RPMI7951 (cell line): ENCODE measurements at places on chromosomes 16 and 17.
A peak's percentile ranks its signal among the peaks of the same experiment; 100 is the strongest.

DNA sequence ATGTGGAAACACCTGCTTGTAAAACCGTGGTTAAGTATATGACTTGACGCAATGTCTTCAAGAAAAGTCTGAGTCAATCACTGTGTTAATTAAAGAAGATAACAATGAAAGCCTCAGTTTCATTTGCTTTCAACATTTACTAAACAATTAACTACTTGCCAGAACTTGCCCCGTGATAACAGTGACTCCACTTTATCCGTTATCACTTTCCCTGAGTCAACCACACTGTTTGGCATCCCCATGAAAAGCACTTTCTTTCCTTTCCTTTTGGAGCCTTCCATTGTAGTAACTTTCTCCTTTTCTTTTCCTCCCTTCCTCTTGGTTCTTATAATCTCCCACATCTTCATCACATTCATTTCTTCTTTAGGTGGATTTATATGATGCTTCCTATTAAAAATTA lies 435.1 kb upstream of the GOT2 start:
- no peak for DNase-seq

GRCh38 chr16:55981557-55981956 lies 106.4 kb upstream of the CES5A start:
- DNase-seq, result no peak

DNA sequence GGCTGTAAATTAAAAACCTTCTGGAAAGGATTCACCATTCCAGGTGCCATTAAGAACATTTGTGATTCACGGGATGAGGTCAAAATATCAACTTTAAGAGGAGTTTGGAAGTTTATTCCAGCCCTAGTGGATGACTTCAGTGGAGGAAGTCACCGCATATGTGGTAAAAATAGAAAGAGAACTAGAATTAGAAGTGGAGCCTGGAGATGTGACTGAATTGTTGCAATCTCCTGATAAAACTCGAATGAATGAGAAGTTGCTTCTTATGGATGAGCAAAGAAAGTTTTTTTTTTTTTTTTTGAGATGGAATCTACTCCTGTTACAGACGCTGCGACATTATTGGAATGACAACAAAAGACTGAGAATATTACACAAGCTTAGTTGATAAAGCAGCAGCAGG lies 26.7 kb downstream of the CCL4 start:
- DNase-seq, result no peak

DNA sequence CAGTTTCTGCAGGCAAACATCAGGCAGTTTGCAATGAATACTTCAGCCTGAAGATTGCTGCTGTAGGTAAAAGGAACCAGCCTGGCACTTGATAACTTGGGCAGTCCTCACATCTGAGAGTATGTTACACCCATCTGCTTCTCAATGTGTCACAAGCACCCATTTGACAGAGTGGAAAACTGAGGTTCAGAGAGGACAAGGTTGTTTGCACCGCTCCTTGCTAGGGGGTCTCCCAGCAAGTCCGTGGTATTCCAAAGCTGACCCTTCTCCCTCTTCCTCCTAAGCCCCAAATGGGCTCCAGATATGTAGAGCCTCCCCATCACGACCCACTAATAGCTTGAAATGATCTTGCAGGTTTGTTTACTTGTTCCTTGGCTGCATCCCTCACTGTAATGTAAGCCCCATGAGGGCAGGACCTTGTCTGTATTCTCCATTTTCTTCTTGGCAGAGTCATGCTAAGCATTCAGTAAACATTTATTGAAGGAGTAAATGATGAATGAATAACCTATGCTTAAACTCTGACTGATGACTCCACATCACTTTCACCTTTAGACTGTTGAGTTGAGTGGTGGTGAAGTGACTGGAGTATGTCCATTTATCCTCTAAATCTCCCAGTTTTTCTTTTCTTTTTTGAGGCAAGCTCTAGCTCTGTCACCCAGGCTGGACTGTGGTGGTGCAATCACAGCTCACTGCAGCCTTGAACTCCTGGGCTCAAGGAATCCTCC lies 26.4 kb downstream of the HNF1B start:
- DNase-seq, result no peak

DNA sequence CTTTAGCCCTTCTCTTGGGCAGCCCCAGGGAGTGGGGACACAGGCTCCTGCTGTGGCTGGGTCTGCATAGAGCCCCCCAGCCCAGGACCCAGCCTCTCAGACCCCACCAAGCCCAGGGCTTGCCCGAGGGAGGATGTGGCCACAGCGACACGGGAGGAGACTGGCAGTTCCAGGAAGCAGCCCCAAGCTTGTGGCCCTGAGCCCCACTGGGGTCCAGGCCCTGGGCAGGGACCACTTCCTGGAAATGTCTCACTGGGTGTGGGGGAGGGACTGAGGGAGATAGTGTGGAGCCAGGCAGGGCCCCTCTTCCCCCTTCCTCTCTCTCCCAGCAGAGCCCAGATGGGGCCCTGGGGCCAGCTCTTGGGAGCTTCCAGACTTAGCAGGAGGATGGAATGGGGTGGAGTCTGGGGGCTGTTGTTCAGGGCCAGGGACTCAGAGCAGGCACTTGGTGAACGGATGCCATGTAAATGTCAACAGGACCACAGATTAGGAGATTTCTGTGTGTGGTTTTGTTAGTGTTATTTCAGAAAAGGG lies 35.3 kb downstream of the ADGRG5 start:
- DNase-seq, result no peak

GRCh38 chr16:67399749-67400704 lies 6.7 kb upstream of the TPPP3 start:
- no peak for DNase-seq

- peak; percentile 31 for DNase-seq
Observed at GRCh38 chr17:43169561-43170139, 1.4 kb upstream of the NBR1 start.

- DNase-seq, result peak; percentile 75
Observed at GRCh38 chr17:78707016-78707415, 75.1 kb downstream of the CYTH1 start.

DNA sequence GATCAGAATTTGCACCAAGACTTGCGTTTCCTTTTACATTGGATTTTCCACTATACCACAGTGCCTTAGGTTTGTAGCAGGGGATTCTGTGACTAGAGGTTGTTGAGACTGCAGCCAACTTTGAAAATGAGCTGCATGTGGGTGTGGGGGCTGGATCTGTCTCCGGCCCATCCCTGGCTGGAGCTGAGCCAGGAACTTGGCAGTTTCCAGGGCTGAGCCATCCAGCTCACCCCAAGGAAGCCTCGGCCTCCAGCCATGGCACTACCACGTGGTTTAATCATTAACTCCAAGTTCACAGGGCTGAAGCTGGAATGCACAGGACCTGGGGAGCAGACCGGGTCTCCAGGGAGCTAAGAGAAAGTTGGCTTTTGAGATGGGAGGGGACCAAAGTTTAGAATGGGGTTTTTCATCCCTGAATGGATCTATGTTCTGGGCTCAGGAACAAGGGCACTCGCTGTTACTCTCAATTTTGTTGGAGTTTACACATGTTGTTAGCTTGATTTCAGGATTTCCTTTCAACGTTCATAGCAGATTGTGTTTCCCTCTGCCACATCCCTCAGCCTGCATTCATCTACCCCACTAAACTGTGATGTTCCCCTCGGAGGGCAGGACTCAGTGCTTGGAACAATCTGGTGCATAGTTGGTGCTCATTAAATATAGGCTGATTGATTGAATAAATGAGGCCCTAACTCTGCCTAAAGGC lies 42.3 kb upstream of the HNF1B start:
- peak; percentile 39 for DNase-seq

DNA sequence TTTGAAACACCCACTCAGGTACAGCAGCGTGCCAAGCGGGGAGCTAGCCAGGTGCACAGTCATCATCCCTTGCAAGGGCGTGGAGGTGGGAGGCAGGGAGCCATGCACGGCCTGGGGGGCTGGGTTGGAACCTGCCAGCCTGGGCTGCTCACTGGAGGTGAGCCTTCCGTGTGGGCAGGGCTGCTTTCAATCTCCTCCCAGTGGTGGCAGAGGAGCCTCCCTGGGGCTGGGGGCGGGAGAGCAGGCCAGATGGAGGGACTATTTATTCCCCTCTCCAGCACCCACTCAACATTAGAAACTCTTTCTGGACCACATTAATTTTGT lies 90.3 kb downstream of the KATNIP start:
- DNase-seq, result no peak

DNA sequence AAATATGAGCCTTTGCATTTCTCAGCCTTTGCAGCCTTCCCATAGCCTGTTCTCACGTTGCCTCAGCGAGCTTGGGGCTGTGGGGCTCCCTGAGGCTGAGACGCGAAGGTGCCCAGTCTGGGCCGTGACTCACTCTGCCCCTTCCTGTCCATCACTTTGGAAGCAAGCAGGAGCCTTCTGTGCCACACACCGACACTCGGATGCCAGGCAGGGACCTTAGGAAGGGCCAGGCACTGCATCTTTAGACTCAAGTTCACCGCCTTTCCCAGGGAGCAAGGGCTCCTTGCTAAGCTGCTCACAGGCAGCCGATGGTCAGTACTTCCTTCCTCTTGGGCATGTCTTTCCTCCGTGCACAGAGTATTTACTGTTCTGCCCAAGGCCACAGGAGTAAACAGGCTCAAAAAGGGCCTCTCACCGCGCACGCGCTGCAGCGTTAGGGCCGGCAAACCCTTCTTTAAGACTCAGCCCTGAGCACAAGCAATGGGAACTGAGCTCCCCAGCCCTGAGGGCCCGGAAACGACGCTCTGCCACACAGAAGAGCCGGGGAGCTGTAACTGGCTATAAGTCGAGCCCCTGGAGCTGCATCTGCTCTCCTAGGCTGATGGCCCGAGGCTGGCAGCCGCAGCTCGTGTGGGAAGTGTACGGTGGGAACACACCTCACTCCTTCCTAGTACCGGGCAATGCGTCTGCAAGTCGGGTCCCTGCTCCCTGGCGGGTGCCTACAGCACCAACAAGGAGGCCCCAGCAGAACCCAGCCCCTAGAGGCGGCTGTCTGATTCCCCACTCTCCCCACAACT lies 7.2 kb downstream of the TIMM22 start:
- DNase-seq, result no peak

- DNase-seq, result no peak
Observed at GRCh38 chr17:75902406-75902805, 2.3 kb downstream of the MRPL38 start.

- DNase-seq, result no peak
Observed at GRCh38 chr16:15795615-15796014, 61.2 kb downstream of the MYH11 start.

DNA sequence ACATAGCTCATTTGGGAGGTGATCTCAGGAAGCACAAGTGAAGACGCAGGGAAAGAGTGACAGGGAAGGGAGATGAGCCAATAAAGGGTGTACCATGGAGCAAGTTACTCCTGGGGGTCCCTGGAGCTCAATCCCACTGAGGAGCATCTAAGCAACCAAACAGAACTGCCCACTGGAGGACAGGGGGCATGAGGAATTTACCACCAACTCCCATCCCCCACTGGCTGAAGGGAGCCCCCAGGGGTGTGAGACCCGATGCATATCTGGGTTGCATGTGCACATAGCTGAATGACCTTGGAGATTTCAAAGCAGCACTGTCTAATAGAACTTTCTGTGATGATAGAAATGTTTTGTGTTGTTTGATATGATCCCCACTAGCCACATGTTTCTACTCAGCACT lies 29.6 kb downstream of the C16orf82 start:
- no peak for DNase-seq

DNA sequence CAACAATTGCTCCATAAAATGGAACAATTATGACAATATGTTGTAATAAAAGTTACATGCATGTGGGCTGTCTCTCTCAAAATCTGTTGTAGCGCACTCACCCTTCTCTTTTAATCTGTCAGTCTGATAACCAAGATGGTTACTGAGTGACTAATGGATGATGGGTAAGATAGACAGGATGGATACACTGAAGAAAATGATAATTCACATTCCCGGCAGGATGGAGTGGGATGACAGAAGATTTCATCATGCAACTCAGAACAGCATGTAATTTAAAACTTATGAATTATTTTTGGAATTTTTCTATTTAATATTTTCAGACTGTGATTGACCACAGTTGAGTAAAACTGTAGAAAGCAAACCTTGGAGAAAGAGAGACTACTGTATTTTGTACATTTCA lies 30.5 kb downstream of the CDH13 start:
- DNase-seq, result peak; percentile 45

DNA sequence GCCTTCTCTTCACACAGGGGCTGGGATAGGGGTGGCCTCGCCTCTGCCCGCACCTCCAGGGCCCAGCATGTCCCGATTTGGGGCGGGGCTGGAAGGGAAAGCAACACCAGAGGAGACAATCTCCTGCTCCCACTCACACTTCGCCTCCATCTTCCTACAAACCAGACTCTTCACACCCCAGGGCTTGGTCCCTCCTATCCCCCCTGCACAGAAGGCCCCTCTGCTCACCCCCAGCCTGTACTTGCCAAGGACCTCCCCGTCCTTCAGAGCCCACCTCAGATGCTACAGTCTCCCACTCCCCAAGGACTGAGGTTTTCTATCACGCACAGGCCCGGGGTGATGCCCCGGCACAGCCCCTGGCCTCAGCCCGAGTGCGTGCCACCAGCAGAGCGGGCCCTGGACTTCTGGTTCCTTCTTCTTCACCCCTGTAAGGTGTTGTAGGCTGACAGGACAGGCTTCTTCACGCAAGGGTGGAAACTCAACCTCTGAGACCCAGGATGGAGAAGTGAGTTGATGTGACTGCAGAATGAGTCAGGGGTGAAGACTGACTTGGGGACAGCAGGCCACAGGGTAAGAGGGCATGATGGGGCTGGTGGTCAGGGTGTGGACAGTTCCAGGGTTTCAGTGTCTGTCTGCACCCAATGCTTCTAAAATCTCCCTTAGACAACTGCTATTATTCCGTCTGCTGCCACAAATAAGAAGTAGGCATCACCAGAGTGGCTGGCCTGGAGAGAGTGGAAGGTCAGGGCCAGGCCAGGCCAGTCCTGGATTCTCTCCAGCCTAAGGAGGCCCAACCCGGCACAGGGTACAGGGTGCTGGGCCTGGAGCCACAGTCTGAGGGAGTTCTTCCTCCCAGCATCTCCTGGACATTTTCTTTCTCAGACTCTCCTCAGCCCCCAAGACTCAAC lies 2.5 kb downstream of the ITGAE start:
- no peak for DNase-seq

DNA sequence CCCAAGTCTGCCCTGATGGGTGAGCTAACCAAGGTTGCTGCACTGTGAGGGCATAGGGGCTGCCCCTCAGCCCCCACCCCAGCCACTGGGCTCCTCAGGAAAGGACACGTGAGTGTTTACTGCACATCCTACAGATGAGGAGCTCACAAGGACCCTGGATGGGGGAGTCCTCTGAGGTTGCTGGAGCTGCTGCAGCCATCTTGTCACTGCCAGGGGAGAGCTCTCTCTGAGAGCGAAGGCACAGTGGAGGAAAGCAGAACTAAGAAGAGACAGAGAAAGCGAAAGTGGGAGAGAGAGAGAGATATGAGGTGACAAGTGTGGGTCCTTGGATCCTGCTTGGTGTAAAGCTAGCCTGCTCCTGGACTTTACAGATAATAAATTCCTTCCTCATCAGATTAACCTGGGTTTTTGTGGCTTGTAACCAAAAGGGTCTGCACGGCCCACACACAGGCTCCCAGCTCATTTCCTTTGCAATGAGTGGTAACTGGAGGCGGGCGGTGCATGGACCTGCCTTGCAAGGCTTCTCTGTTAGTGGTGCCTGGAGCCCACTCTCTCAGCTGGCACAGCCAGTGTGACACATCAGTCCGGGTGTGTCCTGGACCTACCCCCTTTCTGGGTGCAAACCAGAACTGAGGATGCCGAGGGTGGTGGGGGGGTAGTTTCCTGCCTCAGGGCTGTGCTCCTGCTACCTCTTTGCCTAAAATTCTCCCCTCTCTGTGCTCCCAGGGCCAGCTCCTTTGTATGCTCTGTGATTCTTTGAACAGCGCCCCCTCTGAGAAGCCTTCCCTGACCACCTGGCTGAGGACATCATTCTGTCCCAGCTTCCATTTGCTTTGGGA lies 14.2 kb downstream of the SNX20 start:
- no peak for DNase-seq
